ENCODE measurements at places on chromosomes 1 and 21. TPM values are rescaled to one million over a fixed set of nuclear protein-coding genes. Genes with fewer than 3 reads are reported as not detected.
A peak's percentile ranks its signal among the peaks of the same experiment; 100 is the strongest.

- no peak for DNase-seq
Observed at GRCh38 chr1:156961709-156962108, 41.3 kb downstream of the LRRC71 start.

The ELF3 gene
- polyA plus RNA-seq, result 63.4 TPM

DNA sequence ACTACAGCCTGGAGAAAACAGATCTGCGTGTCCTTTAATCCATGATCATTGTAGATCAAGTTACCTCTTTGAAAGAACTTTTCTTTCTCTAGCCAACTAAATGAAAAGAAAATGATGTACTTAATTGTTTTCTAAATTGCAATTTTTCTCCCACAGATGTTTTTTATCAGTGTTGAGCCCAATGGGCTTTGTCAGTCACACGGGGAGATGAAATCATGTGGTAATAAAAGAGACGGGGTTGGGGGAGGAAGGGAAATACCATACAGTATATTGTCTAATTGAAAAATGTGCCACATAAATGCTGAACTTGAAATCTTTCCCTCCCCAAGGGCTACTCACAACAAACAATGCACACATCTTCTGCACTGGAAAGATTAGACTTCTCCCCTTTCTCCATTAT is 58.4 kb downstream of the NTMT2 start:
- no peak for DNase-seq

DNA sequence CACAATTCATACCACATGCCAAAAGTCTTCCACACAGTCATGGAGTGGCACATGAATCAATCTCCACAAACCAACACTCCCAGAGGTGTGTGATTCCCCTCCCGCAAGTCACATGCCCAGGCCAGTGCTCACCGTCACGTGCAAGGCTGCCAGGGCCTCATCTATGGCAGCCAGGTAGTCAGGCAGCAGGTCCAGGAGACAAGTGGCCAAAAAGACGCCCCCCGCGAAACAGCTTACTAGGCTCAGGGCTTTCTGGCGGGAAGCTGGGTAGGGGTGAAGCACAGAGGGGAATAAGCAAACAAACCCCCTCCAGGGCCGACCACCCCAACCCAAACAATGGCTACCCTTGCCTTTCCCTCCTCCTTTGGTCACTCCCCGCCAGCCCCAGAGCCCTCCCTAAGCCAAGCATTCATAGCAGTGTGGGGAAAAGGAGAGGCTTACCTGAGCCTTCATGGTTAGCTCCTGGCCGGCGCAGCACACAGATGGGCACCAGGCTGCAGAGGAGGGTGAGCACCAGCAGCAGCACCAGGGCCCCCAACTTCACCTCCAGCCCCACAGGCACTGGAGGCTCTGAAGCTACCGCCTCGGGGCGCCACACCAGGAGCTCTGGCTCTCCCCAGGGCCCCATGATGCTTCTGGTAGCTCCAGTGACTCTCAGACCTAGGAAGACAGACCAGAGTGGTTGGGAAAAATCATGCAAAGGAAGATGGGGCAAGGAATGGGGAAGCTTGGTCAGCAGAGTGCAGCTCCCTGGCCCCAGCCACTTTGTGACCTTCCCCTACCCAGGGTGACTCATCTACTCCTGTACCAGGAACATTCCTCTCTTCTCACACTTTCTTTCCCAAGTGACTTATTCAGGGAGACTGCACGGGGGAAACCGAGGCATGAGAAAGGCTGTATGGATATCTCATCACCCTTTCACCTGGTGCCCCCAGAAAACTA is 978 bp downstream of the SLC39A1 start:
- no peak for DNase-seq

The KCNA10 gene
- not detected for polyA plus RNA-seq

GRCh38 chr1:29202053-29202452 is 20.4 kb upstream of the SRSF4 start:
- DNase-seq, result peak; percentile 38

The SEMA4A gene
- 25.4 TPM for polyA plus RNA-seq

DNA sequence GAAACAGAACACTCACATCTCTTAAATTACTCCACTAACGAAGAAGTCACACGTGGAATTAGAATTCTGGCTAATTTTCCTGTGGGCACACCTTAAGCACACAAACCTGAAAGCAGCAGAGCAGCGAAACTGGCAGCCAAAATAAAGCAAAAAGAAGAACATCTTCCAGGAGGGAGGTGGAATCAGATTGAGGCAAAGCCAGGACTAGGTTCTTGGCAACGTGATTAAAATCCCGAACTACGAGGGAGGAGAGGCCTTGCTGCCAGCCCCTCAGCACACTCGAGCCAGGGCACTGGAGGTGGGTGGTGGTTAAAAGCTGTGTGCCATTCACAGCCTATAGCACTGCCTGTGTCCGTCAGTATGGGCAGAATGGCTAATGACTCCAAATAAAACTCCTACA is 58.0 kb downstream of the HIVEP3 start:
- DNase-seq, result no peak

The OSCP1 gene
- polyA plus RNA-seq, result 20.6 TPM

The TCP10L gene
- 0.85 TPM for polyA plus RNA-seq

The INSRR gene
- 0.12 TPM for polyA plus RNA-seq

- DNase-seq, result no peak
Observed at GRCh38 chr1:225449261-225449660, 21.4 kb upstream of the LBR start.

The MTMR11 gene
- polyA plus RNA-seq, result 25.3 TPM

The KCNJ9 gene
- 0.04 TPM for polyA plus RNA-seq

DNA sequence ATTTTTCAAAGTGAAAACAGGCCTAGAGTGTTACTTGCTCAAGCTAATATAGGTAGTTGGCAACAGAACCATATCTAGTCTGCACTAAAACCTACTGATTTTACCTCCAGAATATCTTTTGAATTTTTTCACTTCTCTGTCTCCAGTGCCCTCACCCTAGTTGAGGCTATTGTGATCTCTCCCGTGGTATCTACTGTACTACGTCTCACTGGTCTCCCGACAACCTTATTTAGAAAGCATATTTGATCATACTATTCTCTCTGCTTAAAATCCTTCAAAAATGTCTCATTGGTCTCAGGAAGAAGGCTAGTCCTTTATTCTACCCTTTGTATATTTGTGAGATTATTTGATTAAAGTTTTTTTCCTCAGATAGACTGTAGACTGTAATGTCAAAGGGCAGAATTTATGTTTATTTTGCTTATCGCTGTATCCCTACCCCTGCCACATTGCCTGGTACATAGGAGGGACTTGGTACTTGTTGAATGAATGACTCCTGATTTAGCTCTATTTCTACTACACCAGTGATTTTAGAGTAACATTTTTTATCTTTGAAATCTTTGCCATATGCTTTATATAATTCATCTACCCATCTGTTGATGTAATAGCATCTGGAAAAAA is 135.5 kb upstream of the KIAA1614 start:
- no peak for DNase-seq

GRCh38 chr1:158026651-158027050 is 33.2 kb downstream of the KIRREL1 start:
- DNase-seq, result no peak

DNA sequence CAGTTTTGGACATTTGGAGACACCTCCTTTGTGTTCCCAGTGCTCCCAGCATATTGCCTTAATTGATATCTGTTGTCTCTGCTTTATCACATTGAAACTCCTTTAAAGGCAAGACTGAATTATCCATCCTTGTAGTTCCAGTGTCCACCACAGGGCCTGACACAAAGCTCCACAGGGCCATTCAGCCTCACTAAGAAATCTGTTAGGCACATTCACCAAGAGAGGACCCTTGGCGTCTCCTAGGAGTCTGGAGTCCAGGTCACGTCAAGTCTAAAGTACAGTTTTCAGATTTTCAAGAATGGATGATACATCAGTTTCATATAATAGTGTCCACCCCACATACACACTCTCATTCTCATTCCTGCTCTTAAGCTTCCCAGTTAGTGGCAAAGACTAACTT is 4.8 kb downstream of the ACP6 start:
- no peak for DNase-seq

The SUSD4 gene
- polyA plus RNA-seq, result 26.9 TPM

DNA sequence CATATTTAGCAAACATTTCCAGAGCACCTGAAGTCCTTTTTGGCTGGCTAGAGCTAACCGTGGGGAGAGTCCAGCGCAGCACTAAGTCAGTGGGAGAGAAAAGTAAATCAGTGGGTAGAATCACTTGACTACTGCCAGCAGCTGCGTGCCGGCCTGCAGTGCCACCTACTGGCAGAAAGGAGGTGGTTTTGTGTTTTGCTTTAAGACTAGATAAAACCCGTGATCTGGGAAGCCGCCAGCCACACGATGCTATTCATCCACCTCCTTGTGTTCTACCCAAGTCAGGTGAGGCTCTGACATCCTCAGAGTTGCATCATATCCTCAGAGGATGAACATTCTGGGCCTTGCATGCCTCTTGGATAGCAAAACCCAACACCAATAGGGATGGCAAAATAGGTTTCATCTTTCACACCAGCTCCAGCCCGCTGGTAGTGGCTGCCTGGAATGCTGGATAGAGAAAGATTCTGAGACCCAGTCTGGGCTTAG is 14.1 kb upstream of the HEYL start:
- DNase-seq, result peak; percentile 74

DNA sequence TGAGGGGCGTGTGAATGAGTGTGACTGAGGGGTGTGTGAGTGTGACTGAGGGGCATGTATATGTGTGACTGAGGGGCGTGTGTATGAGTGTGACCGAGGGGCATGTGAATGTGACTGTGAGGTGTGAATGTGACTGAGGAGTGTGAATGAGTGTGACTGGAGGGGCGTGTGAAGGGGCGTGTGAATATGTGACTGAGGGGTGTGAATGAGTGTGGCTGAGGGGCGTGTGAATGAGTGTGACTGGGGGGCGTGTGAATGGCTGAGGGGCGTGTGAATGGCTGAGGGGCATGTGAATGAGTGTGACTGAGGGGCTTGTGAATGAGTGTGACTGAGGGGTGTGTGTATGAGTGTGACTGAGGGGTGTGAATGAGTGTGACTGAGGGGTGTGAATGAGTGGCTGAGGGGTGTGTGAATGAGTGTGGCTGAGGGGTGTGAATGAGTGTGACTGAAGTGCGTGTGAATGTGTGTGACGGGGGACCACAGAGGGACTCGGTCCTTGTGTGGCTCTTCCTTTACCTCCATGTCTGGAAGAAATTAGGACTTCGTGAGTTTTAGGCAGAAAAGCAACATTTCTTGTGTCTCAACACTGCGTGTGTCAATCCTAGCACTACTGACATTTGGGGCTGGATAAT is 105.8 kb downstream of the GLIS1 start:
- DNase-seq, result no peak

- DNase-seq, result no peak
Observed at GRCh38 chr1:117512728-117513321, 93.0 kb upstream of the TENT5C start.

GRCh38 chr1:191671236-191671635 is 487.0 kb upstream of the RGS18 start:
- DNase-seq, result no peak

- no peak for DNase-seq
Observed at GRCh38 chr1:61435226-61435625, 289.7 kb downstream of the TM2D1 start.

GRCh38 chr1:230276401-230276800 is 149.7 kb downstream of the PGBD5 start:
- no peak for DNase-seq

DNA sequence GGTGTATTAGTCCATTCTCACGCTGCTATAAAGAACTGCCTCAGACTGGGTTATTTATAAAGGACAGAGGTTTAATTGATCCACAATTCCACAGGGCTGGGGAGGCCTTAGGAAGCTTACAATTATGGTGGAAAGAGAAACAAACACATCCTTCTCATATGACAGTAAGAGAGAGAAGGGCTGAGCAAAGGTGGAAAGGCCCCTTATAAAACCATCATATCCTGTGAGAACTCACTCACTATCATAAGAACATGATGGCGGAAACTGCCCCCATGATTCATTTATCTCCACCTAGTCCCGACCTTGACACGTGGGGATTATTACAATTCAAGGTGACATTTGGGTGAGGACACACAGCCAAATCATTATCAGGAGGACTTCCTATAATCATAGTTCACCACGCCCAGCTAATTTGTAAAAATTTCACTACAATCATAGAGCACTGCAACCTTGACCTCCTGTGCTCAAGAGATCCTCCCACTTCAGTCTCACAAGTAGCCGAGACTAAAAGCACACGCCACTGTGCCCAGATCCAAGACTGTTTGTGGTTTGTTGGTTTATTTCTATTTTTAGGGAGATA is 164.9 kb downstream of the RERE start:
- DNase-seq, result no peak

- no peak for DNase-seq
Observed at GRCh38 chr1:9684801-9685200, 33.3 kb downstream of the PIK3CD start.

- DNase-seq, result no peak
Observed at GRCh38 chr1:218633238-218633988, 288.3 kb downstream of the TGFB2 start.

DNA sequence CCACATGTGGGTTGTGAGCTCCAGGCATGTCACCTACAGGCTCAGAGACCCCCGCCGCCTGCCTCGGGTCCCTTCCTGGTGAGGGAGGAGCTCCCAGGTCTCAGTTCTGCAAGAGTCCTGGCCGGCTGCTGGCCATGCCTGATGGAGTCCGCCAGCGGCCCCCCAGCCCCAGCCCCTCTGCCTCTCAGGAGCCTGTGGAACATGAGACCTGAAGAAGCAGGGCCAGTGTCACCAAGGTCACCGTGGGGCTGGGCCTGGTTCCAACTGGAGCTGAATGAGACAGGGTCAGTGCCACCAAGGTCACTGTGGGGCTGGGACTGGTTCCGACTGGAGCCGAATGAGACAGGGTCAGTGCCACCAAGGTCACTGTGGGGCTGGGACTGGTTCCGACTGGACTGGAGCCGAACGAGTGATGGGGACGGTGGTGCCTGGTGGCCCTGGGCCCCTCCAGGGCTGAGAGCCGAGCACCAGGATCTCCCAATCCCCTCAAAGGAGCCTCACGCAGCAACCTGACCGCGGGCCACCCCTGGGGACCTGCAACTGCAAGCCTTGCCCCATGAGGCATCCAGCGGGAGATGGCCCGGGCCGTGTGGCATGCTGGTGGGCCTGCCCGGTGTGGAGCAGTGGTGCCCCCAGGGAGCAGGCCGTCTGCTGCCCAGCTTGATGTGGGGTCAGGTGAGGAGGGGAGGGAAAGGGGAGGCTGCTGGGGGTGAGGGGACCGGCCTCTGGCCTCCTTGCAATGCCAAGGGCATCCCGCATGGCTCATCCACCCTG is 14.5 kb upstream of the PTTG1IP start:
- no peak for DNase-seq

The IL23R gene
- polyA plus RNA-seq, result not detected

- no peak for DNase-seq
Observed at GRCh38 chr1:182601913-182602312, 2.3 kb downstream of the RGS16 start.

GRCh38 chr1:25356848-25357247 is 18.7 kb downstream of the TMEM50A start:
- DNase-seq, result no peak

GRCh38 chr1:2388004-2388913 is 3.1 kb downstream of the MORN1 start:
- DNase-seq, result no peak

DNA sequence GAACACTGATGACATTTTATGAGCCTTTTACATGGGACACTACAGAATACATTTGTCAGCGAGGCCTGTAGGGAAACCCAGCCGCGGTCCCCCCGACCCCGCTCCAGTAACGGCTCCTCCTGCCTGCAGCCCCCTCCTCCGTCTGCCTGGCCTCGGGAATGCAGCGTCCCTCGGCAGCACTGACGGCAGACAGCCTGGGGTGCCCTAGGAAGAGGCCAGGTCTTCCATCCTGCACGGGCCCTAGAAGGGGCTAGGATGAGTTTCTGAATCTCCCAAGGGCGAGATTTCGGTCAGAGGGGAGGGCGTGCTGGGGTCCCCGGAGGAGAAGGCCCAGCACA is 8.4 kb downstream of the SAMD11 start:
- no peak for DNase-seq

The LIN28A gene
- 0.06 TPM for polyA plus RNA-seq

- DNase-seq, result peak; percentile 65
Observed at GRCh38 chr1:15046487-15047165, 106.9 kb upstream of the TMEM51 start.
